ENCODE measurements at places on chromosomes 2 and 18. TPM values are rescaled to one million over a fixed set of nuclear protein-coding genes. Genes with fewer than 3 reads are reported as not detected.

Gene CNGA3
- not detected for polyA plus RNA-seq

Gene NT5C1B
- polyA plus RNA-seq, result not detected

Gene AFF3
- 13.8 TPM for polyA plus RNA-seq

Gene E2F6
- 4.9 TPM for polyA plus RNA-seq

Gene DSC1
- polyA plus RNA-seq, result not detected

Gene G6PC2
- not detected for polyA plus RNA-seq

DNA sequence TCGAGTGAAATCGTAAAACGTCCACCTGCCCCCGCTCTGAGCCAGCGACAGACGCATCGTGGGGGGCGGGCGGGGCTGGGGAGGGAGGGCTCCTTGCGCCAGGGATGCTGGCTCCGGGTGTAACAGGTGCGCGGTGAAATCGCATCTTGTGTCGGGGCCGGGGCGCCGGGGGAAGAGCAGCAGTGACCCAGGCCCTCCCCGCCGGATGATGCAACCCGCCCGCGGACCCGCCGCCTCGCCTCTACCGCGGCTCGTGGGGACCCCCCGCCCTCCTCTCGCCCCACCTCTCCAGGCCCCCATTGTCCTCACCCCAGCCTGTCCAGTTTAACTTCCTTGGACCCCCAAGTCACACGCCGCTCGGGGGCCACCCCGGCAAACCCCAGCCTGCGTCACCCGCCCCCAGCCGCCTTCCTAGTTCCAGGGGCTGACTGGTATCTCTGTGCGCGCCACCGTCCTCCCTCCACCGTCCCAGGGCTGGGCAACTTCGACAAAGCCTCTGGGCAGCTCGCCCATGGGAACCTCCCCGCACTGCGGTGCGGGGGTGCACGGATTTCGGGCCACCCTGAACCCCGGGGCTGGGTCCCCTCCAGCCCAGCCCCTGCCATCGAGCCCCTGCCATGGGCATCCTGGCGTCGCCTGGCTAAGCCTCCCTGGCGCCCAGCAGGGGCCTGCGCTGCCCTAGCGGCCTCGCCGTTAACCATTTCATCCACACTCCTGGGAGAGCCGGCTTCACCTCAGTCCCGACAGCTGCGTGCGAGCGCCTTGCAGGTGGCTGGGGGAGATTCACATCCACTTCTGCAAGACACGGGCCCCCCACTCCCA, 799 bp upstream of the KIF1A start:
- DNase-seq, result no peak

DNA sequence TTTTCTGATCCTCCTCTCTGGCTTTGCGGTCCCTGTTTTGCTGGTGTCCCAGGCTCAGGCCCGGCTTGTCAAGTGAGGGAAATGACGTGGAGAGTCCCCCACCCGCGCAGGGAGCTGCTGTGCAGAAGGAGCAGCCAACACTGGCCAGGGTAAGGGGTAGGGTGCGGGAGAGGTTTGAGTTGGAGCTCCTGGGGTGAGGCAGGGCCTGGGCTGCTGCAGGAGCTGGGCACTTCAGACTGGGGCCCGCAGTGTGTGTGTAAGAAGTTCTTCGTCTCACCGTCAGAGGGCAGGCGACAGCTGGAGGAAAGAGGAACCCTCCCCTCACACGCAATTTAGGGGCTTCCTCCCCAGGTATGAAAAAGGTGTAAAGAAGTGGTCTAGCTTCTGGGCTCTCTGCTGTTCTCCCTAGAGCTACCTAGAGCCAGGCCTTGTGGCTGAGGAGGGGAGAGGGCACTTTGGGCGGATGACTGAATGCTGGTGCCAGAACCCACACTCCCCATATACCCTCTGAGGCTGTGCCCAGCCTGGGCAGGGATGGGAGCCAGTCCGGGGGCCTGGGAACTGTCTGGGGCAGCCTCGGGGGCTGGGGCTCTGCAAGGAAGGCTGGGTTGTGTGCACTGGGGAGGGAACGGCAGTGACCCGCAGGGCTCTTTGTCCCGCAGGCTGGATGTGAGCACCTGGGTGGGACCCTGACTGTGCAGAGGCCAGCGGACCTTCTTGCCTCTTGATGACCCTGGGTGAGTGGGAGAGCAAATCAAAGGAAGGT, 11.8 kb downstream of the CELF4 start:
- DNase-seq, result no peak

GRCh38 chr2:241363426-241363825, 7.3 kb downstream of the FARP2 start:
- DNase-seq, result no peak

All from BJ (cell line).